ENCODE measurements at places on chromosomes 3 and 15.

GRCh38 chr3:128701342-128702212 lies 24.4 kb upstream of the RAB7A start:
- DNase-seq, result no peak

GRCh38 chr3:177427540-177427939 lies 230.3 kb upstream of the TBL1XR1 start:
- no peak for DNase-seq

DNA sequence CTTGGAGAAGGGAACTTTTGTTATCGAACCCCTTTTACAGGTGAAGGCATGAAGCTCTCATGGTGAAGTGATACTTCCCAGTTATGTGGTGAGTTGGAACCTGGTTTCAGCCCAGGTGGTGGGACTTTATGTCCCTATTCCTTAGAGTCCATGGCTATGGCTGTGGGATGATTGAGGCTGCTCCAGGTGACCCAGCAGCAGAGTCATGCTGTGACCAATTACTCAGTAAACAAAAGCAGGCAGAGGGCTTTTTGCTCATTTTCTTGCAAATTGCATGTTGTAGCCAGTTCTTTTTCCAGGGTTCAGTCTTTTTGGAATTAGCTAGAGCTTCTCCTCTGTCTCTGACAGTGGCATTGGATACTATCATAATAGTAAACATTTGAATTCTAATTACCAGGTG lies 70.7 kb downstream of the CACNA2D3 start:
- no peak for DNase-seq

DNA sequence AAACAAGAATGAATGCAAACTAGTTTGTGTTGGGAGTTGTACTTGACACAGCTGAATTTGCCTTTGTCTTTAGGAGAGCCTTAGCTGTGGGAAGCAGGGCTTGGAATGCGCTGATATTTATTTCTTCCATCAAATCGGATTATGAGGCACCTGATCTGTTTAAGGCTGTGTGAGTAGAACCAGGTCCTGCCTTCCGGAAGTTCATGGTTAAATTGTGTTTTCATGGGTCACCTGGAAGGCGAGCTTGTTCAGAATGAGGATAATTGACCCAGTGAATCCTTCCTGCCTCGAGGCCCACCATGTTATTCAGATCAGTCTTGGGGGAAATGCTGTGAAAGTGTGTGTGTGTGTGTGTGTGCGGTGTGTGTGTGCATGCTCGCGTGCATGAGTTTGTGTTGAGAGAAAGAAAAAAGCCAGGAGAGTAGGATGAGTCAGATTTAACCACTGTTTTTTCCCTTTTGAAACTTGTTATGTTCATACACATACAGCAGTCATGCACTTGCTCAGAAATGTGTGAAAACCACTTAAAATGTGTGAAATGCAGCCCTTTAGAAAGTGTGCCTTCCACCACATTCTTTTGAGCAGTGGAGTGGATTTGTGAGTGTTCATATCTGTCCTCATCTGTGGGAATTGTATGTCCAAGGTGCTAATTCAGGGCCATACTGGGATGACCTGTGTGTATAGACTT lies 36.7 kb downstream of the SMAD3 start:
- DNase-seq, result peak; percentile 65
